ENCODE measurements at places on chromosomes 5 and 9.
A peak's percentile ranks its signal among the peaks of the same experiment; 100 is the strongest.

DNA sequence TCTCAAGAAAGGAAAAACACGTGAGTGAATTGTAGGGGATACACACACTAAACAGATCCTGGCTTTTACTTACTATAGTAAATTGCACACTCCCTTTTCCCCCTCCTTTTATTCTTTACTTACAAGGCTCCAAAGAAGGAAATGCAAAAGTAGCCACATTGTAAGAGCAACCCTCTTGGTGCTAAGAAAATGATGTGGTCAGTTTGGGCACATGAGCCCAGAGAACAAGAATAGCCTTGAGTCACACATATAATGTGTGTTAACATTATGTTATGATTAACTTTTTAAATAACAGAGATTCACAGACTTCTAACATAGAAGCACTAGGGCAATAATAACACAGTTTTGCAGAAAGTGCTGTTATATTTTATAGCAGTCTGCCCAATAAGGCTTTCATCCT lies 48.5 kb downstream of the PCSK5 start:
- DNase-seq = no peak

DNA sequence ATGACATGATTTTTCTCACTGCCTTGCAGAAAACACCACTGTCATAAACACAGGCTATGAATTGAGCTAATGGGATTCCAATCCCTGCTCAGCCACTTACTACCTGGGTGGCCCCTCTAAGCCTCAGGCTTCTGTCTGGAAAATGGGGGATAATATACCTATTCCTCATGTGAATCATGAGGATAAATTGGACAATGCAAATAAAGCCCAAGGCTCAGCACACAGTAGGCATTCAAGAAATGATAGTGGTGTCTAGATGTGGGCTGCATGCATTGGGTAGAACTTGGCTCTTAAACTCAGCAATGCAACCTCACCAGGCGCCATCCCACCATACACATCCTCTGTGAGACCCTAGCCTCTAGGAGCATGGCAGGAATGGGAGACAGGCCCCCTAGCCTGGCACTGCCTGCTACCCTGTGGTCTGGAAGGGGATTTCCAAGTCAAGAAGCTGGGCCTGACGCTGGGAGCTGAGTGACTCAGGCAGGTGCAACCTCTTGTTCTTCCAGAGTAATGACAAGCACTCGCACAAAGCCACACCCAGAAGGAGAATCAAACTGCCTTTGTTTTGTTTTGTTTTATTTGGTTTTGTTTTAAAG lies 2.3 kb upstream of the TNIP1 start:
- peak; percentile 95 for DNase-seq

DNA sequence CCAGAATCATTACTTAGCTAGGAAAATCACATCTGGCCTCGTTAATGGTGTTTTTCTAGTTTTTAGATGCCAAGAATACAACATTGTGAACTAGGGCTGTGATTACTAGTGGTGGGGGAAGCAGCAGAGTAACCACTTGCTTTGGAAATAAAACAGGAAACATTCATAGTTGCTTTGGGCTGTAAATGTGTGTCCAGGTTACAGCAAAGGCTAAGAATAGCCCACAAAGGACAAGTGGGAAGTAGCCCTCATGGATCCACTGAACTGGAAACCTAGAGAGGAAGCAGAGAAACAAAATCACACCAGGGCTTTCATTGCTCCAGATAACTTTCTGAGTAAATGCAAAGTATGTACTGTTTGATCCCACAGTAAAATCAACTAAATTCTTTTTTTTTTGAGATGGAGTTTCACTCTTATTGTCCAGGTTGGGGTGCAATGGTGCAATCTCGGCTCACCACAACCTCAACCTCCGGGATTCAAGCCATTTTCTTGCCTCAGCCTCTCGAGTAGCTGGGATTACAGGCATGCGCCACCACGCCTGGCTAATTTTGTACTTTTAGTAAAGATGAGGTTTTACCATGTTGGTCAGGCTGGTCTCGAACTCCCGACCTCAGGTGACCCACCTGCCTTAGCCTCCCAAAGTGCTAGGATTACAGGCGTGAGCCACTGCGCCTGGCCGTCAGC lies 56.2 kb upstream of the TNFSF15 start:
- no peak for DNase-seq

DNA sequence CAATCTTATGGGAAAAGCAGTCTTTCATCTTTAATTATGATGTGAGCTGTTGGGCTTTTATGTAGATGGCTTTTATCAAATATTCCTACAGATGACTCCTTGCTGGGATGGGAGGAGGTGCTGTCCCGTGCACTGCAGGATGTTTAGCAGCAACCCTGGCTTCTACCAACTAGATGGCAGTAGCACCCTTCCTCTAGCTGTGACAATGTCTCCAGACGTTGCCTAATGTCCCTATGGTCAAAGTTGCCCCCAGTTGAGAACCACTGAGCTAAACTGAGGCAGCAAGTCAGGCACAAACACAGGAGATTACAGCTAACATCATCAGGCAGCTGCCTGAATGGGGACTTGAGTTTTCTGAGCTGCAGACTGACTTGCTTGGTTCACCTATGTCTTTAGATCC lies 401.9 kb upstream of the PDE4D start:
- no peak for DNase-seq

- peak; percentile 39 for DNase-seq
These were observed 62.5 kb downstream of the IPO11 start for GRCh38 chr5:62475072-62475471.

GRCh38 chr5:161085056-161085455 lies 233.0 kb upstream of the ATP10B start:
- DNase-seq = no peak

DNA sequence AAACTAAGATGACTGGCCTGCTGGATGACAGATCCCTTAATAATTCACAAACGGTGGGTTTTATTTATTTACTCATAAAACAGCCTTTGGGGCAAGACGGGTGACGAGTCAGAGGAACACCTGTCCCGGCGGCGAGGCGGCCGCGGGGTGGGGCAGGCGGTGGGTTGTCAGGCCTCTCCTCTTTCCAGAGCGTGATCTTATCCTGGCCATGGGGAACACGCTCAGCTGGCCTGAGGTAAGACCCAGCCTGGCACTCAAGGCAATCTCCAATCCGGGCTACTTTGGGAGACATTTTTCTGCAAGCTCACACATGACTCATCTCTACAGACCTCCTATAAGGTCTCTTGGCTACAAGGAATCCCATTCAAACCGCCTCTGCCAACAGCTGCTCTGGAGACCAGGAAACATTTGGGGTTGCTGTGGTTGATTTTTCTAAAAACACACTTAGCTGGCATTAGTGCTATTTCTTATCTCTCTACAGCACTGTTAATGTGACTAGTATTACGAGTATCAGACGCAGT lies 6.3 kb downstream of the RAPGEF1 start:
- DNase-seq = peak; percentile 99

GRCh38 chr5:151115272-151115905 lies 34.6 kb upstream of the TNIP1 start:
- DNase-seq = no peak

DNA sequence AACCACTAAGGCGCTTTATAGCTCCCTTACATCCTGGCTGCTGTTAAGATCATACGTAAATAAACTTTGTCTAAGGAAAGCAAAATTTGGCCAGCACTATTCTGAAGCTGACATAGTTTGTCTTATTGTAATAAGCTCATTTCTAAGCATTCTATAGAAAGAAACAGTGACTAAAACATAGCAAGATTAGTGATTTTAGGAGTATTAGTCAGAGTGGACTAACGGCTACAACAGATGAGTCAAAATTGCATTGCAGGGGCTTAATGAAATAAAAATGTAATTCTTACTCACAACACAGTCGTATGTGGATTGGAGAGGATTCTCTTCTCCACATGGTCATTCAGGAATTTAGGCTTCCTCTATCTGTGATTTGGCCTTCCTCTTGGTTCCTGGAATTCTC lies 347.6 kb downstream of the GADD45G start:
- DNase-seq = no peak

- no peak for DNase-seq
These were observed 70.5 kb downstream of the EPB41L4B start for GRCh38 chr9:109250311-109250741.

DNA sequence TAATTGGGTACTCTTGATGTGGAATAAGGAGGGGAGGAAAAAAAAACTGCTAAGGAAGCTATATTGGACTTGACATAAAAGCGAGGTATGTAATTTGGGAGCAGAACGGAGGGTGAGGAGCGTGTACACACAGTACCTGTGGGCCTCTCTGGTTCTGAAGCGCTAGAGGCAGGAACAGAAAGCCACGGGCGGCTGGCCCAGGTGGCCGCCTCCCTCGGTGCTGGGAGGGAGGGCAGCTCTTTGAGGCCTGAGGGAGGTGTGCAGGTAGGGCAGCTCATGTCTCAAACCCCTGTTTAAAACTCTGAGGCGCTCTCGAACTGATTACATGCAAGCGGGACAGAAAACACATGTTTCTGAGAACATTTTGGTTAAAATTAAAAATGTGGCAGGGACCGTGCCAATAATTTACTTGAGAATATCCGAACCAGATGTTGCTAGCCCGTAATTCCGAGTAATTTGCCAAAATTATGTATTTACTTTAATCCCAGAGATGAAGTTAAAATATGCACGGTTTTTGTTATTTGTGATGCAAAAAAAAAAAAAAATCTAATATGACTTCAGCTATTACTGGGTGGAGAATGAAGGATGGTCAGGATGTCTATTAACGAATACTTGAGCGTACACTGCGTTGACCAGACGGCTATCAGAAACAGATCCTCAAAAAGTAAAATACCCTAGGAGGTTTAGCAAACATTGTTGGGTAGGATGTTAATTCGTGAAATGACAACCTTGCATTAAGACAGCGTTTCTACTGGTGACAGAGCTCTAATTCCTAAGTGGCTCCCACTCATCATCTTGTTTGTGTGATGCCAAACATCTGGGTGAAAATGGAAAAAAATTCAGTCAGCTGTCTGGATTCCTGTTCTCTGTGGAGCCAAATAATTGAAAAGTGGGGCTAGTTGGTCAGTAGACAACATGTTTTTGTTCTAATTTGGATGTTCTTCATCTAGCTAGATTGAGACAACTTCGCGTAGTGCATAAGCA lies 24.4 kb upstream of the STC2 start:
- DNase-seq = no peak

- DNase-seq = no peak
These were observed 4.0 kb downstream of the MAPK9 start for GRCh38 chr5:180287868-180288267.

DNA sequence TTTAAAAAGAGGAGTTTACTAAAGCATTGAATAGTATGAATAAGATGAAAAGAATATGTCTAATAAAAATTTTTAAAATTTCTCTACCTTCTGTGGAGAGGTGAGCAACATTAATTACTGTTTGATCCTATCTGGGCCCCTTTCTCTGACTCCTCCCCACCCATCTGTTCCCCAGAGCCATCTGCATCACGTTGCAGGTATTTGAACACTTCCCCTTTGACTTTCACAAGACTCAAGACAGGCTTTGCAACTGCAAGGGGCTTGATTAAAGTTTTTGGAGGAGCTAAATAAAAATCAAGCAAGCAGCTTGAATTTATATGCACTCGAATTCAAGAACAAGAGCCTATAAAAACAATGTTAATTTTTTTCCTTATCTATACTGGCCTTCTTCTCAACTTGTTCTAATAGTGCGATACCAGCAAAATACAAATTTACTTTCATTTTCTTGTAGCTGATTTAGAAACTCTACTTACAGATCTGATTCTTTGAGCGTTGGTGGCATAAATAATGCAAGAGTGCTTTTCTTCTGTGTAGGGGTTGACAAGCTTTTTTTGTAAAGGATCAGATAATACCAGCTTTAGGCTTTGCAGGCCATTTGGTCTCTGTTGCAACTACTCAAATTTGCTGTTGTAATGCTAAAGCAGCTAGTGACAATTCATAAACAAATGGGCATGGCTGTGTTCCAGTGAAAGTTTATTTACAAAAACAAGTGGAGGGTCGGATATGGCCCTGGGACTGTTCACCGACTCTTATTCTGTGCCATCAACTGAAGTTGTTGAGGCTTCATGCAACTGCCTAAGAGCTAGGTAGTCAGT lies 21.2 kb downstream of the TXNDC8 start:
- no peak for DNase-seq

DNA sequence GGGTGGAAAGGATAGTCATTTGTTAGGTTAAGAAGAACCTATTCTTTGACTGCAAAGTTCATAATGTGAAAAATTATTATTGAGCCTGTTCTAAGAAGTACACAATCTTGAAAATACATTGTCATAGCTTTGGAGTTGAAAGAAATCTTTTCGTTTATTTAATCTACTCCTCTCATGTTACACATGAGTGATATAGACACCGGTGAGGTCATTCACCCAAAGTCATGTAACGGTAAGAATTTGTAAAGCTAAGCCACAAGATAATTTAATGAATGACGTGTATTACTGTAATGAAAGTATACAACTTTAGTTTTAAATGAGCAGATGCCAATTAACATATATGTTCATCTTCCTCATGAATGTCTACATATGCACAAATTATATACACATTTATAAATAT lies 284.1 kb upstream of the PDE4D start:
- no peak for DNase-seq

DNA sequence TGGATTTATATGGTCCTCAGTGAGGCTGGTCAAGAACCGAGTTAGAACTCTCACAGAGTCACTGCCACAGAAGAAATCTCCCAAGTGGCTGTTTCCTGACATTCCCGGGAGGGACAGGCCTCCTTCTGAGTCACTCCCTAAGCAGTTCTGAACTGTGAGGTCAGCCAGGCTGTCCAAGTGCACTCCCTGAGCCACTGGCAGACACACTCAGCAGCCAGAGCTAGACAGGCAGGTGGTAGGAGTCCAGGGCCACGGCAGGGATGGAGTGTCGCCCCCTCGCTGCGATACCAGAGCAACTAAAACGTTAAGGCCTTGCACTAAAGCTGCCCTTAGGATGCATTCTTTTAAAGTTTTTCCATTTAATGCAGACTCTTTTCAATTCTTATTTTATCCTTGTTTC lies 3.4 kb downstream of the IL4 start:
- peak; percentile 83 for DNase-seq

GRCh38 chr5:14257995-14258403 lies 114.9 kb downstream of the TRIO start:
- DNase-seq = no peak

DNA sequence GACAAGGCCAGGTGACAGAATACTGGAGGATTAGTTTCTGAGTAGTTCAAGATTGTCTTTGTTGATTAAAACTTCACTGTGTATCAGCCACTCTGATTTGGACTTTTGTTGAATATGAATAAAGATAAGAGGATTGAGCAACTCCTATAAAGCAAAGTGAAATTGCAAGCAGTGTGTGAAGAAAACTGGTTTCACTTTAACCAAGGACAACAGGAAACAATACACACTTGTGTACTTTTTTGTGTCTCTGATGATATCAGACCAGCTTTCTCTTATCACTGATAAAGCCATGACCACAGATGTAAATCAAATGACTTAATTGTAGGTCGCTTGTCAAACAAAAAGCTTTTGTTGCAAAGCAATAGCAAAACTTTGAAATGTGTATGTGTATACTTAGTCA lies 268.6 kb downstream of the FER start:
- DNase-seq = no peak

GRCh38 chr9:101029315-101030085 lies 973 bp downstream of the PLPPR1 start:
- DNase-seq = no peak

All from kidney epithelial cell (primary cell).